ENCODE measurements at places on chromosomes 5 and 9.

- DNase-seq = no peak
Measured at GRCh38 chr5:115309751-115310370, 13.4 kb upstream of the CCDC112 start.

DNA sequence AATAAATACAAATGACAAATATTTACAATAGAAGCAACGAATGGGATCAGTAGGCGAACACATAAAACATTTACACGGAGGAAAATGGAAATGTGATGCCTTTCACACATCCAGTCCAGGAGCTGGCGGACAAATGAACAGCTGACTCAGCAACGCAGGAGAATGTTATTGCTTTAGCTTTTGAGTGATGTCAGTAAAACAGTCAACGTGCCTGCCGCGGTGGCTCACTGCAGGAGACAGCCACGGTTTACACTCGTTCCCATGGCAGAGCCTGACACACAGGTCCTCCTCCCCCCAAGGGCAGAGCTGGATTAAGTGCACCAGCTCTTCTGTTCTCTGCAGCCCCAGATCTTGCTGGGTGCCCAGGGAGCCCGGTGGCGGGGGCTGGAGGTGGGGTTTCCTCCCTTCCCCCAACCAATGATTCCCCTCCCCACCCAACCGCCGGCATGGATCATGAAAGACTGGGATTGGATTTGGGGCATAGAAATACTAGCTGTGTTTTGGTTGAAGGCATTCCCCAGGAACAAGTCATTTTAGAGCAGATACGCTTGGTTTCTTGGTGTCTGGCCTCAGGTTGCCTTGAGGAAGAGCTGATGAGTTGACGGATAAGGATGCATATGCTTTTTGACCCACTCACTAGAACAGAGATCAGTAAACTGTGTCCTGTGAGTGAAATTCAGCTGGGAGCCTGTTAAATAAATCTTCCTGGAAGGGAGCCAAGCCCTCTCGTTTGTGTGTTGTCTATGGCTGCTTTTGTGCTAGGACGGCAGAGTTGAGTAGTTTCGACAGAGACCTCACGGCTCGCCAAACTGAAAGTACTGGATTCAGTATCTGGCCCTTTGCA is 12.5 kb downstream of the STC2 start:
- no peak for DNase-seq

- no peak for DNase-seq
Measured at GRCh38 chr5:6687505-6687904, 25.7 kb upstream of the TENT4A start.

DNA sequence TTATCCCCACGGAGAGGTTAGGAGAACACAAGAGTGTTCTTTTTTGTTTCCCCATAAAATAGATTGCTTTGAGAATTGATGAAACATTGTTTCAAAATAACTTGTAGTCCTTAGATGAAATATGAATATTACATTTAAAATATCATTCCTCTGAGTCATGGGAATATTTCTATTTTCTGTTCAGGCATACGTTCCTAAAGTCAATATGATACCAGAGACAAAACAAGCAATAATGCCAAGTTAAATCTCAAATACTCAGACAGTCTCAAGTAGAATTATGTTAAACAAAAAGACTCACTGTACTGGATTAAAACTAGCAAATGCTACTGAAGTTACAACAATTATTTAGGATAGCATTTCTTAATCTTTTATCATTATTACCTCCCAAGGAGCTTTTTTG is 111.7 kb upstream of the C6 start:
- no peak for DNase-seq

DNA sequence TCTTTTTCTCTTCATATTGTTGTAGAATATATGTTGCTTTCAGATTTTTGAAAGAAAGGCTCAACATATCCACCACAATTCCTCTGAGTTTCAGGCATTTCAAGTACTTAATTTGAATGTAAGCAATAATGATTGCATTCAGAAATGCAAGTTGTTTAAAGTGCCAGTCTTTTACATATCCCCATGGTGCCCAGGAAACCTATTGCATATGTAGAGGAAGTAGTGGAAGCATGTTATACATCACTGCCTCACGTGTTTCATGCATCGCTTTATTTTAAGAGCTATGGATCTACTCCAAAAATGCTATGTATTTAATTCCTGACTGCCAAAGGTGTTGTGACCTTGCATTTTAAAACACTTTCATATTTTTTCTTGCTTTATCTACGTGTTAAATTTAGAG is 28.1 kb downstream of the CPEB4 start:
- no peak for DNase-seq

- peak; percentile 19 for DNase-seq
Measured at GRCh38 chr9:108933231-108933717, 650 bp downstream of the ELP1 start.

- DNase-seq = no peak
Measured at GRCh38 chr5:131794586-131794985, 2.2 kb downstream of the FNIP1 start.

GRCh38 chr5:143541943-143542797 is 138.7 kb upstream of the NR3C1 start:
- peak; percentile 12 for DNase-seq

DNA sequence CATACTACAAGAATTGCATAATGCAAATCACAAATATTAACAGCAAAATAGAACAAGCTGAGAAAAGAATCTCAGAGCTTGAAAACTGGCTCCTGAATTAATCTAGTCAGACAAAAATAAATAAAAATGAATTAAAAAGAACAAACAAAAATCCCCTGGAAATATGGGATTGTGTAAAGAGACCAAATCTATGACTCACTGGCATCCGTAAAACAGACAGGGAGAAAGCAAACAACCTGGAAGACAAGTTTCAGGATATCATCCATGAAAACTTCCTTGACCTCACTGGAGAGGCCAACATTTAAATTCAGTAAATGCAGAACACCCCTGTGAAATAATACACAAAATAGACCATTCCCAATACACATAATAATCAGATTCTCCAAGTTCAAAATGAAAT is 229.3 kb upstream of the CTNND2 start:
- no peak for DNase-seq

DNA sequence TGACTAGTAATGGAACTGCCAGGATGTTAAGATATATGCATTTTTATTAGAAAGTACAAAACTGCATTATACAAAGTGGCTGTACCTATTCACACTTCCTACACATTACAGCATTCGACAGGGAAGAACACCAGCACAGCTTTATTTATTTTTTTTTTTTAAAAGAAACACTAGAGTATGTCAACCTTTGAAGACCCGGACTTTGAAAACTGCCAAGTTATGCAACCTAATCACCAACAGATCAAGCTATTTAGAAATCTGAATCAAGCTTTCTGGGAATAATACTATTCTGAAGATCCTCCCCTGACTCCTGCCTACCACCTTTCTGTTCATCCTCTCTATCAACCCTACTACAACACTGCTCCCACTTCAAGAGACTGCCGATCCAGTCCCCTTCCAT is 4.5 kb downstream of the GEMIN5 start:
- DNase-seq = no peak

DNA sequence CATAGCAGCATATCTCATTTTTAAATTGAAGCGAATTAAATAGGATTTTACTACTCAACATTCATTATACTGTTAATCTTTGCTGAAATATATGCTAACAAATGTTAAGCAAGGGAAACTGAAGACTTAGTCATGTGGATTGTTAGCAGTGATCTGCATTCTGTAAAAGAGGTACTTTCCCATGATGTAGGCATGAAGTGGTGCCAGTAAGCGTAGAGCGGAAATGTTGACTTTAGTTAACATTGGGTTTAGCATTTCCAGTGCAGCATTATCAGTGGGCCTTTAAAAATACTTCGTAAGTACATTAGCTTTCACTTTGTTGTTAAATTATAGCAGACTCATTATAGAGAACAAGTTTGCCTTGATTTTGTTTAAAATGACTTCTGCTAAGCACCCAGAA is 130.3 kb downstream of the CDC42SE2 start:
- no peak for DNase-seq

DNA sequence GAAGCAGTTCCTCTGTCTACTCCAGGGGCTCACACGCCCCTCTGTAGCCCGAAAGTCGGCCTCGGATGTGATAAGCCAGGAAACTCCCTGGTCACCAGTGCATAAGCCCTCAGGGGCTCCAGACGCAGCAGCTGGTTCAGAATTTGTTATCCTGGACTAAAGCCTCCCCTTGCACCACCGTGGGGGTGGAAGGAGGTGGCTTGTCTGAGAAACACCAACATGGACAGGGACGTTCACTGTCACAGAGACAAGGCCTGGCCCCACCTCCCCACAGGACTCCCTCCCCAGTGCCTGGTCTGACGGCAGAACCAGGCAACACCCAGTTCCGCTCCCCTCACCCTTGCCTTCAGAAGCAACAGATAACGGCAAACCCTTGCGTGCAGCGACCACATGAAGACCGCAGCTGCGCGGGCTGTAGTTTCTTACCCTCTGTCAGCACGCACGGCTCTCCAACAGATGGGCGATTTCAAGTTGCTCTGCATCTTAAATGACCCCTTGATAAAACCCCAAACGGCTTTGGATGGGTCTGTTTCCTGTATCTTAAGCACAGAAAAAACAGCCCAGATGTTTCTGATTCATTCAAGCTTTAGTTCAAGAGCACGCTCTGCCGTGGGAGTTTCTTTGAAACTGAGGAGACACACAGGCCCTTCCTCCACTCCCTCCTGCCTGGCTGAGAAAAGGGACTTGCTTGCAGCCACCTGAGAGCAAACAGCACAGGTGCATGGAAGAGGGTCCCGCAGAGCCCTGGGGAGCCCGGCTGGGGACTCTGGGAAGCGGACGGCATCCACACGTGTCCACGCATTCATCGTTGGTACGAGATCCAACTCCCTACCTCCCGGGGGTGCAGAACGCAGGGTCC is 44.7 kb upstream of the NKD2 start:
- DNase-seq = peak; percentile 75

DNA sequence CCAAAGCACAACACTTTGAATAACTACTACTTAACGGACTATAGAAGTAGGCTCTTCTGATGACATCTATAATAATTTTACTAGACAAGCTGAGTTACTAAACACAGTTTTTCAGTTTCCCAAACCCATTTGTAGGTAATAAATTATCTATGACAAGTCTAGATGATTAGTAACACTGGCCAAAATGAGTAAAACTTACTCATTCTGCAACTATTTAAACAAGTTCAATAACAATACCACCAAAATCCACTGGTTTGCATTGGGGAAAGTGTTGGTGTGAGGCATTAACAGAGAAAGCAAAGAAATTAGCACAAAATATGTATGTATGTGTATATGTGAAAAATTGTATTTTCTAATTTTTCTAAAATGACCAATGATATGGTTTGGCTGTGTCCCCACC is 119.3 kb downstream of the NR2F1-AS1 start:
- DNase-seq = no peak
